ENCODE measurements at places on chromosomes 6 and 20.

- no peak for DNase-seq
Observed at GRCh38 chr6:112640891-112641290, 293.8 kb downstream of the RFPL4B start.

- DNase-seq = no peak
Observed at GRCh38 chr6:39080246-39080875, 31.8 kb downstream of the GLP1R start.

GRCh38 chr6:358847-359246 lies 32.7 kb upstream of the IRF4 start:
- no peak for DNase-seq

- DNase-seq = no peak
Observed at GRCh38 chr6:130557481-130558112, 191.8 kb downstream of the TMEM200A start.

GRCh38 chr20:11671015-11671511 lies 246.6 kb upstream of the BTBD3 start:
- no peak for DNase-seq

DNA sequence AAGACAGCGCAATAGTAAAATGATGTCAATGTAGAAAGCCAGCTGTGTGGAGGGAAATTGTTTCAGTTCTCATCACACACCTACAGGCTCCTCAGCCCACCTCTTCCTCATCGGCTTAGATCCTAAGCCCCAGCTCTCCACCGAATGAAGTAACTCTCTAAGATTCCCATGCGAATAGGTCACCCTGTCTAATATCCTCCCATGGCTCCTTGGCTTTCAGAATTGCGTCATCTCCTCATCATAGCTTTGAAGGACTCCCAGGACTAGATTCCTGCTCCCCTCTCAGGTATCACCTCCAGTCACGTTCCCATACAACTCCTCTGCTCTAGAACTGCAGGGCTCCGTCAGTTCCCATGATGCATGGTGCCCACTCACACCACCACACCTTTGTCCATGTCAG lies 16.2 kb upstream of the SLC22A16 start:
- no peak for DNase-seq

GRCh38 chr6:146709036-146709622 lies 110.4 kb downstream of the ADGB start:
- DNase-seq = no peak

- no peak for DNase-seq
Observed at GRCh38 chr20:48141660-48142515, 356.6 kb upstream of the SULF2 start.

DNA sequence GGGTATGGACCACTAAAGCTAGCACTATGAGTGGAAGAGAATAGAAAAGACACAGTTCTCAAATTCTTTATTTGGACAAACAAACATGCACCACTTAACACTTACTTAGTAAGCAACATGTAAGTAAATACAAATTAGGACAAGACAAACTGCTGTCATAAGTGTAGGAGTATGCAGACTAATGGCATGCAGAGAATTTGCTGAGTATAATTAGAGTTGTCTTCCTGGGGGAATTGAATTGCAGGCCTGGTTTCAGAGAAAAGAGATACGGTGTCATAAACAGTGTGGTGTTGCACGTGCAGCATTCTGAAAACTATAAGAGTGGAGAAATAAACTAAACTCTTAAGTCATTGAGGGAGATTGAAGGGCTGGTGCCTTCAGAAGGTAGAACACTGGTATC lies 125.2 kb upstream of the EYA4 start:
- no peak for DNase-seq

- no peak for DNase-seq
Observed at GRCh38 chr20:38130687-38131587, 34.1 kb downstream of the TGM2 start.

DNA sequence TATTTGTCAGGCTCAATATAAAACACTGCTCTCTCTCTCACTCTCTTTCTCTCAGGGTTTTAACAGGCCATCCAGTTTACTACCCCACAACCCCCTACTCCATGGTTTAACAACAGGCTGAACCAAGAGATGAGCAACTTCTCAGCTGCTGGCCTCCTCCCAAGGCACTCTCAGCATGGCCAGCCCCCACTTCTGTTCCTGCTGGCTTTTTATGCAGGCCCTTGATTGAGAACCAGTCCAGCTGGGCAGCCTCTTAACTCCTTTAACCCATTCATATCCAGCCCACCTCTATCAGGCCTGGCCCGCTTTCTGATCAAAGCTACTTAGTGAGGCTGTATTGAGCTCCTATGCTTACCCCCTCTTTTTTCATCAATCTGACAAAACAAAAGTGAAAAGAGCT lies 346.8 kb upstream of the POU3F2 start:
- no peak for DNase-seq

- no peak for DNase-seq
Observed at GRCh38 chr20:38935967-38936407, 9.8 kb downstream of the FAM83D start.

DNA sequence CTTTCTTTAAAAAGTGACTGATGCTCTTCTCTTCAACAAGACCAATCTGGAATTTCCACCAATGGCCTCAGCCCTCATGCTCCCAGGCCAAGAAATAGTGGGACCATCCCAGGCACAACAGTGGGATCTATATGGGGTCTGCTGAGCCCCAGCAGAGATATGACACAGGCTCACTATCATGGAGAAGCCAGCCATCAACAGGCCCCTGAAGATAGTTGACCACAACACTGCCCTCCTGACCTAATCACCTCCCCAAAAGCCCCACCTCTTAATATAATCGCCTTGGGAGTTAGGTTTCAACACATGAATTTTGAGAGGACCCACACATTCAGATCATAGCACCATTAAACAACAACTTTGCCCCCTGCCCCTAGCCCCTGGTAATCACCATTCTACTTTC lies 16.8 kb upstream of the MCM3 start:
- DNase-seq = no peak

- no peak for DNase-seq
Observed at GRCh38 chr6:57017069-57017468, 29.4 kb upstream of the KIAA1586 start.

- DNase-seq = no peak
Observed at GRCh38 chr6:9594746-9595145, 820.1 kb downstream of the TFAP2A start.

- DNase-seq = no peak
Observed at GRCh38 chr20:58718729-58719128, 26.1 kb downstream of the NPEPL1 start.
